ENCODE measurements at places on chromosomes 5 and 9.

DNA sequence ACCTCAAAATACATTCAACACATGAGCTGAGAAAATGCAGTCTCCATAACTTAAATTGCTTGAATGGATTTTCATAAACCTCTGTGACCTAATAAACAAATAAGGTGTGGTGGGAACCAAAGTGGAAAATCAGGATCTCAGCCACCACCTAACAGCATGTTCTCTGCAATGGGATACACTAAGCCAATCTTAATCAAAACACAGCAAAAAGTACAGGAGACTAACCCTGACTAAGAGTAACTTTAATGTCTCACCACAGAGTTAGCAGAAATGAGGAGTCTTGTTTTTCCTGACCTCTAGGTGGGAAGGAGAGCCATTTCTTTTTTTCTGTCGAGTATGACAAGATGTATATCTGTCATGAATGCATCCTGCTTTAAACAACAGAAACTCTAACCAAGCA, 48.5 kb downstream of the PLK2 start:
- no peak for DNase-seq

GRCh38 chr9:5321058-5321457, 16.5 kb upstream of the RLN2 start:
- DNase-seq: no peak

GRCh38 chr5:167105941-167106340, 1185.5 kb upstream of the WWC1 start:
- DNase-seq: no peak

DNA sequence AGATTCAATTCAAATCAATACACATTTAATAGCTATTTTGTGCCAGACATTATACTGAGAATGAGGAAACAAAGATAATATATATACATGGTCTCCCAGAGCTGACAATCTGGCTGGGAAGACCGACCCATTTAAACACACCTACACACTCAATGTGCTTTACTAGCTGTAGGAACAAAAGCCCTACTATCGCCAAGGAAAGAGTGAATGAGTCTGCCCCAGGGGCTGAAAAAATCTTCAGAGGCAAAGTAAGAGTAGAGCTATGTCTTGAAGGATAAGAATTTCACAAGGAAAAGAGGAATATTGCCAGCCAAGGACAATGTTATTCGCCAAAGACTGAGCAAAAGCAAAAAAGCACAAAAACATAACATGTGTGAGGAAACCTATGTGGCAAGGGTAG, 6.6 kb downstream of the PFDN1 start:
- DNase-seq: no peak

- DNase-seq: peak; percentile 34
Measured at GRCh38 chr9:306907-307306, 92.2 kb downstream of the DOCK8 start.

DNA sequence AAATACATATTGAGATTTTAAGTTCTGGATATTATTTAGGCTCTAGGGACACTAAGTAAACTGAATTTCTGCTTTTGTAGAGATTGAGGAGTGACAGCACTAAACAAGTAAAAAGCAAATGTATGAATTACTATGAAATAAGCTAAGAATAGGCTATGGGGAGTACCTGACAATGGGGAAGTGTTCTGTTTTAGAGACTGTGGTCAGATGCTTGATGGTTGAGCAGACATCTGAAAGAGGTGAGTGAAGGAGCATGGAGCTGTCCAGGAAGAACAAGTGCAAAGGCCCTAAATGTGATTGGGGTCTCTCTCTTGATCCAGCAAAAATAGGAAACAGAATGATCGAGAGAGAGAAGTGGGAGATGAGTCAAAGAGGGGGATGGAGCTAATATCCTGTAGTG, 111.7 kb downstream of the JAKMIP2 start:
- DNase-seq: no peak

DNA sequence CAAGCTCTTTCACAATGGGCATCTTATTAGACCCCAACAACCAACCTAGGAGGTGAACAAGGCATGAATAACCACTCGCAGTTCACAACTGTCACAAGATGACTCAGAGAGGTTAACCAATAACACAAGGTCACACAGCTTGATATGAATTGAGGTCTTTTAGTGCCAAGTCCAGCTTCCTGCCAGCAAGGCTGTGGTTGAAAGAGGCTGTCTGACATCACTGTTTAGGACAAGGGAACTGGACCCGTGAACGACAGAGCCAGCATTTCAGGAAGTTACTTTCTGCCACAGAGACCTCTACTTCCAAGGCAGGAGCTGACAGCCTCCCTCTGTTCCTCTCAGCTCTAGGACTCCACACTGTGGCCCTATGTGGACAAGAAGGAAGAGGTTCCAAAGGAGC, 53.4 kb upstream of the ALDH1B1 start:
- DNase-seq: no peak

GRCh38 chr9:94908011-94908563, 181.6 kb downstream of the AOPEP start:
- DNase-seq: no peak

- peak; percentile 47 for DNase-seq
Measured at GRCh38 chr9:128034821-128035652, 32.1 kb downstream of the NAIF1 start.

All from effector memory CD4-positive, alpha-beta T cell (primary cell).